ENCODE measurements at places on chromosomes 5 and 9.

DNA sequence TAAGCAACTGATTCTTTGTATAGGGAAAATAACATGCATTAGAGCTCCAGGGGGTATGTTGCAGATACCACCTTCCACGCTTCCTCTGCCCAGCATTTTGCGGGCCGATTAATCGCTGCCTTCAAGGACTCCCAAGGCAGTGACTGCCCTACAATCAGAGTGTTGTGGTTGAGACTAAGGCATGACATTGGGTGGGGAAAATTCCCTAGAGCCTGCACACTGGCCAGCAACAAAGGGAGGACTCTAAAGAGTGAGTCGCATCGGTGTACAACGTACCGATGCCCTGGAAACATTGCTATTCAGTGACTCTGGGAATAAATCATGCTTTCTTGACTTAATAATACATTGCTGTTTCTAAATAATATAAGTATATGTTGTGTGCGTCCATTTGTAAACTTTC is 119.7 kb downstream of the ZNF462 start:
- DNase-seq = no peak

- no peak for DNase-seq
These were observed 109.0 kb upstream of the DAB2 start for GRCh38 chr5:39533749-39534148.

DNA sequence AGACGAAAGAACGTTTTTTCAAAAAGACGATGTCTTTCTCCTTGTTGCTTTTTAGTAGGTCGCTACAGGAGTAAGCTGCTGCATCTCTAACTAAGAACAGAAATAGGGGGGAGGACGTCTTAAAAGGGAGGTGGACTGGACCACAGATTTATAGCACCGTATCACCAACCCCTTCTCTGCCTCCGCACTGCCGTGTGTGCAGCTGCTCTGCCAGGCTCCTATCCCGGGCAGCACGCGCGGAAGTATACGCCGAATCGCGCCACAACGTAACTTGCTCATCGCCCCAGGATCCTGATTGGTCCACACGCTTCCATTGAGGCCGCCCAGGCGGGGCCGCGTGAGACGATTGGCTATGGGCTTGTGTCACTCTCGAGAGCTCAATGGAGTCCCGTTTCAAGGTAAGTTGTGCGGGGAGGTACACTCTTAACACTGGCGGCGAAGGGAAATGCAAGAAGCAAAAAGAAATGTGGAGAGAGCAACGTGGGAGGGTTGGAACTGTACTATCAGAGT is at the start of gene ELAVL2:
Gene ELAVL2, minus strand, starts transcription at position 121 of the 510 bp plus-strand sequence. CDS start 64,006 bp downstream, outside the sequence.
- DNase-seq = peak; percentile 28

DNA sequence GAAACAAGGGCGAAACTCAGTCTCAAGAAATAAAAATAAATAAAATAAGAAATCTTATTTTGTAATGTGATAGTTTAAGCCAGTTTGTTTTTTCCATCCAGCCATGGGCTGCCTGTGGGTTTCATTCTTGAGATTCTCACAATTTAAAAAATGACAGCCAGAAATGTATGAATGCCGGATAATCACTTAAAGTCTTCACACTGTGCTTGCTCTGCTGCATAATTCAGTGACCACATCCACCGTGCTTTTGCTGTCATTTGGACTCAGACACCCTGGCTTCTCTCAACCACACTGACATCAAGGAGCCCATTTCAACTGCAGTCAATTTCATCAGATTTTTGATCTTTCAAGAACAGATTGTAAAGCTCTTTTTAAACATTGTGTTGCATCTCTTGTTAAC is 61.0 kb upstream of the DAPK1 start:
- no peak for DNase-seq

DNA sequence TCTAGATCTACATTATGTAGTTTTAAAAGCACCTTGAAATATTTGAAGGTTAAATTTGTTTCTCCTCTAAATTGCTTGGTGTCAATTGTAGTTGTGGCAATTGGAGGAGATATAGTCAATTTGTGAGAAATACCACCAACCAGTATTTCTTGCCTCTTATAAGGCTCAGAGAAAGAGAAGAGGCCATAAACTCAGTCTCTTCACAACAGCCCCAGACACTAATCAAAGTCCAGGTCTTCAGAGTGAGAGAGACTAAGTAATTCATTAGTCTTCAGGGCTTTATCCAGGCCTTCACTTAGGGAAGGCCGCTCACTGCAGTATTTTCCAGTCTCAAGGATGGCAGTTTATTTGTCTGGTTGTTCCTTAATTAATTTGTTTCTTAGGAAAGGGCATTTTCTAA is 168.0 kb upstream of the RGMB start:
- DNase-seq = no peak

- DNase-seq = no peak
These were observed 399 bp downstream of the NUP155 start for GRCh38 chr5:37370550-37370863.

- no peak for DNase-seq
These were observed 212.6 kb downstream of the SPATA31D1 start for GRCh38 chr9:82201196-82201595.

- no peak for DNase-seq
These were observed 22.4 kb downstream of the UTP15 start for GRCh38 chr5:73587923-73588322.

GRCh38 chr9:100098046-100098886 is 534 bp downstream of the ERP44 start:
- peak; percentile 51 for DNase-seq
